Activated effector memory CD4-positive, alpha-beta T cell treated with Interleukin-2 at 50 U/mL for 16 hours (primary cell): ENCODE measurements at places on chromosomes 3 and 15.
A peak's percentile ranks its signal among the peaks of the same experiment; 100 is the strongest.

DNA sequence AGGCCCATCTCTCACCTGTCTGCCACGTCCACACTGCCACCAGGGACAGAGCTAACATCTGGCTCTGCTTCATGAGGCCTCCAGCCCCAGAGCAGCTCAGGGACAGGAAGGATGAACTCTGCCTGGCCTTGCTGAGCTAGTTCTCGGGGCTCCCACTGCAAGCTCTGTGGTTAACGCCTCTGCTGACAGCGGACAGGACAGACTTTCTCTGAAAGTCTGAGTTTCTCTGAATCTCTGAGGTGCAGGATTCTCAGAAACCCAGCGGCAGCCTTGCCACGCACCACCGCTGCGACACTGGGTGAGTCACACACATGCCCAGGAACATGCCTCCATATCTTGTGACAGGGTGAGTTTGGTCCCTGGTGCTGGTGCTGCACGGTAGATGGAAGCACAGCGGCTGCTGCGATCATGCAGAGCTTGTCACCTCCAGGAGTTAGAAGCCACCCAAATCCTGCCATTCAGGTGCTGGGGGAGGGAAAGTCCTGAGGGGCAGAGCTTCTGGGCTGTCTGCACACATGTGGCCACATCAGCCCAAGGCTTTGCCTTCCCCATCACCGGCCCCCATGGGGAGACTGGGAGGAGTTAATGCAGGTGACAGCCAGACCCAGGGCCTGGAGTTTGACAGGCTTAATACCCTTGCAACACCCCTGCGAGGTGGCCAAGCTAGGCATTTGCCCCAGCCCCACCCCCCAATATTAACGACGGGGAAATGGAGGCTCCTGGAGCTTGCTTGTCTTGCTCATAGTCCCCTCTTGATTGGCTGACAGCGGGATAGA is 267.0 kb downstream of the PLCL2 start:
- DNase-seq = peak; percentile 85

DNA sequence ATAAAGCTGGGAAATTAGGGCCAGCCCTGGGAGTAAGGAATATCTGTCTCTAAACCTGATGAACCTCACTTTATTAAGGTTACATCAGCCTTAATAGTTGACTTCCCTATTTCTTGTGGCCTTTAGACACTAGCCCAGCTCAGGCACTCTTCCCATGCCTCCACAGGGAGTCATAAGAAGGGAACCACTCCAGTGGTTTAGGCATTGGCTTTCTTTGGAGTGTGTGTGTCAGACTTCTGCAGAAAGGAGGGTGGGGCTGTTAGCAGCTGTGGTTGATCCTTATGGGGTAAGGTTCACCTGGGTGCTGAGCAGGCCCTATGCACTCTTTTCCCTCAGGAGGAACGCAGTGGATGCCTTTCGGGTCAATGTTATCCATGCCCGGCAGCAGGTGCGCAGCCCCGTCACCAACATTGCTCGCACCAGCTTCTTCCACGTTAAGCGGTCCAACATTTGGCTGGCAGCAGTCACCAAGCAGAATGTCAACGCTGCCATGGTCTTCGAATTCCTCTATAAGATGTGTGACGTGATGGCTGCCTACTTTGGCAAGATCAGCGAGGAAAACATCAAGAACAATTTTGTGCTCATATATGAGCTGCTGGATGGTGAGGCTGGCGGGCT is 4.0 kb downstream of the AP2M1 start:
- no peak for DNase-seq

GRCh38 chr15:31245135-31245689 is 81.4 kb upstream of the KLF13 start:
- DNase-seq = no peak

GRCh38 chr3:76669322-76669721 is 370.6 kb upstream of the ROBO2 start:
- no peak for DNase-seq

- no peak for DNase-seq
Measured at GRCh38 chr3:126390751-126391150, 4.0 kb upstream of the CFAP100 start.

DNA sequence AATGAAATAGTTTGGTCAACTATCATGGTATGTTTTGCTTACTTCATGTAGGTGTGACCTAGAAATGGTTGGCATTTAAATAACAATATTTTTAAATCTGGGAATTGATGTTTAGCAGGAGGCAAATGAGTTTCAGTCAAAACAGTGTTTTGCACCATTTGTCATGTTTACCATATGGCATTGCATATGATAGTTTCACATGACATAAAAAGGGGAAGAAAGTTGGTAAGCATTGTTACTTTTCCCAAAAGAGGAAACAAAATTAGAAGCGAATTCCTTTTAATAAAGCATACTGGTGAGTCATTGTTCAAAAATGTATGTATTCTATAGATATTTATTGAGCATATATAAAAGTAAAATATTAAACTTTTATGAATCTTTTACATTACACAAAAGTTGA is 2.3 kb downstream of the RNF13 start:
- no peak for DNase-seq

DNA sequence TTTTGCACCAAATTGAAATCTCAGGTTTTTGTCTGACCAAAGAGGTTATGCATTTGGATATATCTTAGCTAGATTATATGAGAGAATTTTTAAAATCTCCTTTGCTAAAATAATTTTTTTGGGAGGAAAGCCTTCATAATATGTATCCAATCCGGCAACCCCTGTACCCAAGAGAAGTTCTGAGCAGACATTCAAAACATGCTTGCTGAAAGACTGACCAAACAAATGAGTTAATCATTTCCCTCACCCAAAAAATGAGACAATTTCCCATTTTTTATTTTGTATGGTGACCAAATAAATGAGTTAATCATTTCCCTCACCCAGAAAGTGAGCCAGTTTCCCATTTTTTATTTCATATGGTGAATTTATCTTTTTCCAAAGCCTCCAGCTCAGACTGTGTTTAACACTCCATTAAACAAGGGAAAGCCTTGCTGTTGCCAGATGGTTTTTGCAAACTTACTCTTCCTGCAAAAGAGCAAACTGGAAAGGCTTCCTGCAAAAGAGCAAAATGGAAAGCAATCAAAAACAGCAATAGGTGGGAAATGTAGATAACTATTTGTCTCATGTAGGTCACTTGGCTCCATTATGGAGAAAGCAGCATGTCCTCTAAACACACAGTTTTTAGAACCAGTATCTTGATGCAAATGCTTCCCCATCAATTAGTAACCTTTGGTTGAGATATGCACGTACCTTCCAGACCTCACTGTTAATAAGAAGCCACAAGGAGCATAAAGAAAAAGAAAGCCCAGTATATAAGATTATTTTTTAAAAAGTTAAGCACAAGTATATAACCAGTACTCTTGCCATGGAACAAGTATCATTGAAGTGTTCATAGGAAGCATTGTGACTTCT is 78.4 kb upstream of the OSTN start:
- DNase-seq = no peak

DNA sequence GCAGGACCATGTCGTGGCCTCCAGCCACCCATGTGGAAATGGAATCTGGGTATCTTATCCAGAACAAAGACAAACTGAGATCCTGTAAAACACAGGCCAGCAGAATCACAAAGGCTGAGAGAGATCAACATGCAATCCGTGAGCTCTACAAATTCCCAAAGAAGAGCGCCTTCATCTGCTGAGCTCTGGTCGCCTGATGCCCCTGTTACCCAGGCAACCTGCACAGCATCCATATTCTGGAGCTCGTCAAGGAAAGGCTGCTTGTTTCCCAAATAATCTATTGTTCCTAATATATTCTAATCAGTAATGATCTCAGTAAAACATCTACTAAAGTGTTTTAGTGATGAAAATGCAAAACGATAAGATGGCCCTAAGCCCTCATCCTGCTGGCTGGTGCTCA is 133.6 kb downstream of the OCA2 start:
- no peak for DNase-seq

- no peak for DNase-seq
Measured at GRCh38 chr3:169053427-169053826, 610.1 kb downstream of the MECOM start.

DNA sequence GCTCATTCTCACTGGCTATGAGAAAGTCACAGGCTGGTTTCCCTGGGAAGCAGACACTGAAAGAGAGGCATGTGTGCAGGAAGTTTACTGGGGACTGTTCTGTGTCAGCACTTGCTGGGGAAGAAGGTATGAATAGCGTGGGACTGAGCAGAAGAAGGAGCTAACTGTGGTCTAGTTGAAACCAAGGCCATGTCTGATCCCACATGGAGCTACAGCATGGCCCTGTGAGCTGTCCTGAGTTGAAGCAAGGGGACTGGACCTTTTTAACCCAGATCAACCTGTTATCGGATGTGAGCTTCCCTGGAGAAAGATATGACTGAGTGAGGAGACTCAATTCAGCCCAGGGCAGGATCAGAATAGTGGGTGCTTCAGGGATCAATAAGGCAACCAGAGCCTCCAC is 53.7 kb downstream of the DCLK3 start:
- no peak for DNase-seq

DNA sequence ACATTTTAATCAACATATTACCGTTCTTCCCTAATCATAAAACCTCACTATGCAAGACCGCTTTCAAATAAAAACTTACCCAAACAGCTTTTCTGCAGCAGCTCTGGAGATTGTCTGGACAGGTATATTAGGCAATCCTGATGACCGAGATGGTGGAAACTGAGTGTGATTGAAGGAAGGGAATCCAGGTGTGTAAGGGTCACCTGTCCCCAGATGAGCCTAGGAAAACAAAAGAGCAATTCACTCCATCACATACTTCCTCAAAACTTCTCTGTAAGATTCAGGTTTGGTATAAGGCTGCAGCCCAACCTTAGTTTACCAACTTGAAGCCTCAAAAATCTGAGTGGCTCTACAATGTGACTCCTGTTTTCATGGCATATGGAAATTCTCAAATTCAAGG is 14.5 kb downstream of the TFRC start:
- DNase-seq = no peak

DNA sequence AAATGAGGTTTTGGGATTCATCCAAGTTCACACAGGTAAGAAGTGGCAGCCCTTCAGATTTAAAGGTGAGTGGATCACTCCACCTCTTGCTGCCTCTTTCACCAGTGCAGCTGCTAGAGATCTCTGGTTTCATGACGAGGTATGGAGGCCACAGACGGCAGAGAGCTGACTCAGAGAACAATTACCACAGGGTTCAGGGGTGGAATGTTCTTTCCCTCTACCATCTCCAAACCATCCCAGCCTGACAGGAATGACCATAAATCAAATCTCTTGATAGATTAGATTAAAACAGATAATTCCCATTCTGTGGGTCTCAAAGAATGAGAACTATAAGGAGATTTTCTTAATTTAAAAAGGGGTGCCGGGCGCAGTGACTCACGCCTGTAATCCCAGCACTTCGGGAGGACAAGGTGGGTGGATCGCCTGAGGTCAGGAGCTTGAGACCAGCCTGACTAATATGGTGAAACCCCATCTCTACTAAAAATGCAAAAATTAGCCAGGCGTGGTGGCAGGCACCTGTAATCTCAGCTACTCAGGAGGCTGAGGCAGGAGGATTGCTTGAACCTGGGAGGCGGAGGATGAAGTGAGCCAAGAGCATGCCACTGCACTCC is 174.2 kb upstream of the ATP11B start:
- no peak for DNase-seq

- no peak for DNase-seq
Measured at GRCh38 chr3:192834428-192834827, 83.2 kb downstream of the MB21D2 start.

GRCh38 chr3:87436781-87437543 is 160.6 kb upstream of the POU1F1 start:
- no peak for DNase-seq

DNA sequence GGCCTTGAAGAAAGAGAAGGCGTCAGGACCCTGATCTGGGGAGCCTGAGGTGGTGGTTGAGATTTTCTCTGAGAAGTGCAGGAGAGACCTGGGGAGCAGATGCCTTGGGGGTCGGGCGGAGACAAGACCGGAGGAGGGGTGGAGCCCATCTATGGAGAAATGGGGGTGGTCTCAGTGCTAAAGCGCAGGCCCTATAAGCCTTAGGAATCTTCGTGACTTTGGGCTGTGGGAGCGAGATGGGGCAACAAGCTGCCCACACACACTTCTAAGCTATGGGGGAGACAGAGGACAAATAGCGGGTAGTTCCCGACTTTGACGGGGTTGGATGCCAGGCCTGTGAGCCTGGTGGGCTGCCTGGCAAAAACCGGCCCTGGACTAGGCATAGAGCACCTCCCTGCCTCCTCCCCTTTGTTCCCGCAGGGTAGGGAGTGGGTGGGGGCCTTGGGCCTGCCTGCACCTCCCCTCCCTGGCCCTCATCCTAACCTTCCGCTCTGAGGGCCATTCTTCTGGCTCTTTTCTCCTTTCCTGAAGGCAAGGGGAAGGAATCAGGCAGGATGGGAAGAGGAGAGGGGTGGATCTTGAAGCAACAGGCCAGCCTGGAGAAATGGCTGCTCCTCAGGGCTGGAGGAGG is 880 bp downstream of the NISCH start:
- DNase-seq = no peak

- no peak for DNase-seq
Measured at GRCh38 chr3:14773691-14774128, 45.1 kb upstream of the FGD5 start.

- peak; percentile 19 for DNase-seq
Measured at GRCh38 chr3:60017631-60018030, 967.8 kb upstream of the CFAP20DC start.

DNA sequence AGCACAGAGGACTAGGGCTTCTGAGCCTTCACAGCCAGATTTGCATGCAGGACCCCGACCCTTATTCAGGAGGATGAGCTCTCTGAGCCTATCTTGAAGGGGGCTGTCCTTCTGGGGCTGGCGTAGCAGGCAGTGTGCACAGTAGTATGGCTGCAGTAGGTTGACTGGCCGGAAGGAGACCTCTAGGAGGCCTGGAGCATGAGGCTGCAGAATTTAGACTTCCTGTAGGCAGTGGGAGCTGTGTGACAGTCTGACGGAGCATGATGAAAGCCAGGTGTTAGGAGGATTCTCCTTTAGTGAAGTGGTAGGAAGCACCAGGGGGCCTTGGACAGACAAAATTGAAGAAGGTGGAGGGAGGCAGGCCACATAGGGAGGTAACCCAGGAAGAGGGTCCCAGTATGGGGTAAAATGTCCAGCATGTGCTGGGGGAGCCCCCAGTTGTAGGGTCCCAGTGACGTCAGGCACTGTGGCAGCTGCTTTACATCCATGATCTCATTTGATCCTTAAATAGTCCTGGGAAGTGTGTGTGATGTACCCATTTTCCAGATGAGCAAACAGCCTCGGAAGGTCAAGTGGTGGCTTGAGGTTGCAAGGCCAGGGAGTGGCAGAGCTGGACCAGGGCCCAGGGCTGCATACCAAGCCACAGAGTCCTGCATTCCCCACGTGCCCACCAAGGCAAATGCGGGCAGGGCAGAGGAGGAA is 36.1 kb downstream of the SPSB4 start:
- DNase-seq = no peak

GRCh38 chr15:40358471-40359353 is 693 bp downstream of the DISP2 start:
- DNase-seq = no peak

GRCh38 chr3:46107682-46108081 is 80.4 kb upstream of the XCR1 start:
- DNase-seq = no peak

GRCh38 chr15:40691737-40692136 is 3.2 kb upstream of the RAD51 start:
- no peak for DNase-seq

- no peak for DNase-seq
Measured at GRCh38 chr3:58059349-58060321, 51.4 kb downstream of the FLNB start.
